Erythroblast (primary cell): ENCODE measurements at places on chromosomes 12 and 14.

DNA sequence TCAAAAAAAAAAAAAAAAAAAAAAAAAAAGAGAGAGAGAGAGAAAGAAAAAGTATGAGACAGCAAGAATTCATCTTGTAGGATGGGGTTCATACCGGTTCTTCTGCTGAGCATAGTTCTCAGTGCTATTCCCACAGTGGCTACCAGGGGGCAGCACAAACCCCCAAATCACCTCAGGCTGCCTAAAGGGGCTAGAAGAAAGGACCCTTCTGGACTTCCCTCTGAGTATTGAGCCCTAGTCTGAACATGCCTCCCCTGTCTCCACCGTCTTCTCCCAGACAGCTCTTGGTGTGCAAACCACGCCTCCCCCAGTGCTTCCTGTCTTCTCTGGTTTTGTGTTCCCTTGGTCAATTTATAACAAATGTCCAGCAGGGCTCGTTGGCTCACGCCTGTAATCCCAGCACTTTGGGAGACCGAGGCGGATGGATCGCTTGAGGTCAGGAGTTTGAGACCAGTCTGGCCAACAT lies 31.3 kb upstream of the SMUG1 start:
- peak; percentile 86 for DNase-seq

DNA sequence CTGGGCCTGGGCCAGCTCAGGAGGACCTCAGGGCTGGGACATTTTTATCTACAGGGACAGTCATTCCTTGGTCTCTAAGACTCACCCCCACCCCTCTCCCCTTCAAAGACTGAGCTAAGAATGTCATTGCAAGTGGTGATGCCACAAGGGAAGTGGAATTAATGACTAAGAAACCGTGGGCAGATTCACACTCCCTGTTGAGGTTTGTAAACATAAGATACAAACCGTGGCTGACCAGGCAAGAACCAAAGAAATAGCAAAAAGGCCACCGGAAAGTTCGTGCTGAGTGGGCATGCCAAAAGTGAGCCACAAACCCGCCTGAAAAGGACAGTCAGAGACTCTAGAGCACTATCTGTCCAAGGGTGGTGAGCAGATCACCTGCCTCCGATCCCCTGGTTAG lies 25.7 kb downstream of the NUAK1 start:
- DNase-seq: no peak

DNA sequence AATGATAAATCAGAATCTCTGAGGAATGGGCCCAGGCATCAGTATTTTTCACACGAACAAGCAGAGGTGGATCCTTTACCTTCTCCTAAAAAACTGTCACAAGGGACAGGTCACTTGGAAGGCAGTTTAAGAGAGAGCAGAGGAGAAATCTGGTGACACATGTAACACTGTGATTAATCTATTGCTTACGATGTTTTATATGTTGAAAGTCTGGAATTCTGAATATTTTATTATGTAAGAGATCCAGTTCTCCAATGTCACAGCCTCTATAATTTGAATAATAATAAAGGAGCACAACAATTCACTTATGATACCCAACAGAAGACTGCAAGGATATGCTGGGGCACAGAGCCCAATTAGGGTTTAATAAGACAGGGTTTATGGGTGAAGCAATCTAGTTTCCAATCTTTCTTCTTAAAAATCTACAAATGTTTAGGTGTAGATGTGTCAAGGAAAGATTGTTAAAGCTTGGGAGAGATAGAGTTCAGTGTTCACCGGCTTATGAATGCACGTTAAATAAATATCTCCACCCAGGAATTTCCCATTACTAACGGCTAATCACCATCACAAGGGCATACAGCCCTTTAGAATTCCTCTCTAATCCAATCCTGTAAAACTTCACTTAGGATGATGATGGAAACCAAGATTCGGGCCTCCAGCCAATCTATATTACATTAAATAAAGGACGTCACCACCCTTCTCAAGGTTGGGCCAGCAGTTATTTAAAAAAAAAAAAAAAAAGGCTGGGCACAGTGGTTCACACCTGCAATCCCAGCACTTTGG lies 23.4 kb downstream of the DUSP16 start:
- no peak for DNase-seq

DNA sequence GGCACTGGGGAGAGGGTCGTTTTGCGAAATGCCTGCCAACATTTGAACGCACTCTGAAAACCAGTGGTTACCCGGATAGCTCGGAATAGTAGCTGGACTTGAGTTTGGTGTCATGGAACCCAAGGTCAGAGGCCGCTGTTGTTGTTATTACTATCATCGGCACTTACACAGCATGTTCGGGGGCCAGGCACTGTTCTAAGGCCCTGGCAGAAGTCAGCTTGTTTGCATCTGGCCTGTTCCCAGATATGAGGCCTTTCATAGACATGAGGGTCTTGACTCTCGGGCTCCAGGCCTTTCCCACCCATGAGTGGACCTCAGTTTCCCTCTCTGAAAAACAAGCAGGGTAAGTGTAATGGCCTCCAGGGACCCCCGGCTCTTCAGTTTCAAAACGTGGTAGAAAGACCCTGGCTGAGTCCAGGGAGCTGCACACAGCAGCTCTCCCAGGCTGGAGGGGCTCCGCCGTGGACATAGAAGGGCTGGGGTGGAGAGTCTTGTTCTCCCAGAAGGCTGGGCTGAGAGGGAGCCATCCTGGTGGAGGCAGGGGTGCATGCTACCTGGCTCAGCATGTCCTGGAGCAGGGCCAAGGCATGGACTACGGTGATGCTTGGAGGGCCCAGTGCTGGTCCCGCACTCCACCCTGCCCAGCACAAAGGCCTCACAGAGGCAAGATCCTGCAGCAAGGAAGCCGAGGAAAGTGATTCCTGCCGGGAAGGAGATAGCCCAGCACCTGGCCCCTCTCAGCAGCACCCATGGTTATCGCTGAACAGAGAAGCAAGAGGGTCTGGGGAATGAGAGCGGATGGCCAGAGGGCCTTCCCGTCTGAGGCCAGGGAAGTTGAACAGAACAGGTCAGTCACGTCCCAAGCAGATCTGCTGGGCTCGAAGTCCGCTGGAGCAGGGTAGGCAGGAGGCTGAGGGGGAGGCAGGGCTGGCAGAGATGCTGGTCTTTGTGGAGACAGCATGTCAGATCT lies 63.5 kb upstream of the C14orf180 start:
- DNase-seq: no peak

GRCh38 chr14:59771577-59771976 lies 99.0 kb downstream of the RTN1 start:
- DNase-seq: no peak

DNA sequence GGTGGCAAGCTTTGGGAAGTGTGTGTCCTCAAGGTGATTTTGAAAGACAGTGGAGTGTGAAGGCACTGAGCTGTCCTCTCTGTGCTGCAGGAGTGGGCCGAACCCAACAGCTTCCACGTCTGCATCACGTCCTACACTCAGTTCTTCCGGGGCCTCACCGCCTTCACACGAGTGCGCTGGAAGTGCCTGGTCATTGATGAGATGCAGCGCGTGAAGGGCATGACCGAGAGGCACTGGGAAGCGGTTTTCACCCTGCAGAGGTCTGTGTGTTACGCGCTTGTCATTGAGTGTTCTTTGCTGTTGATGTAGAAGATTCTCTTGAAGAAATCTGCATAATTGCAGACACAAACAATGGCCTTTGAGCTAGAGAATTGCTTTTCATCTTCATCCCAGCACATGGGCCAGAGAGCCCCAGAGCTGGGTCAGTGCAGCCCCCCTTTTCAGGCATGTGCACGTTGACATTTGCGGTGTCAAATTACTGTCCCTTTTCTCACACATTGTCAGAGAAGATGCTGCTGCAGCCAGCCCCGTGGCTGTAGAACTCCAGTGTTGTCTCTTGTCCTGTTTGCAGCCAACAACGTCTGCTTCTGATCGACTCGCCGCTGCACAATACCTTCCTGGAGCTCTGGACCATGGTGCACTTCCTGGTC lies 63.3 kb downstream of the EP400 start:
- DNase-seq: no peak

DNA sequence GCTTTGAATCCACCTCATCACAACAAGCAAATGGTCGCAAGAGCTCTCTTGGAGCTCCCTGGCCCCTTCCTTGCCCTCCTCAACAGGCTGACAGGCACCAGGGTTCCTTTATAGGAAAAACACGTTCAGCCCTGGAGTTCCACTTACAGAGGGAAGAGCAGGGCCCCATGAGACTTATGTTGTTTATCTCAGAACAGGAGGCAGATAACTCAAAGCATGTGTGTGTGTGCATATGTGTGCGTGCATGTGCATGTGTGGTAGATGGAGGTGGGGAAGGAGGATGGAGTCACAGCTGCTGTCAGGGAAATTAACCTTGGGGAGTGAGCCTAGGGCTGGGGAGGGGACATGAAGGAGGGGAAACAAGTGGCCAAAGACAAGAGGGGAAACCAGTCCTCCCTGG lies 138.1 kb downstream of the DPF3 start:
- DNase-seq: no peak

GRCh38 chr12:49026678-49027480 lies 8.3 kb upstream of the PRKAG1 start:
- no peak for DNase-seq

GRCh38 chr12:6540181-6540877 lies 6.0 kb downstream of the GAPDH start:
- peak; percentile 56 for DNase-seq

GRCh38 chr12:82176026-82176425 lies 182.2 kb downstream of the CCDC59 start:
- no peak for DNase-seq

- DNase-seq: no peak
Measured at GRCh38 chr14:50649691-50650090, 18.4 kb downstream of the SAV1 start.

- DNase-seq: peak; percentile 25
Measured at GRCh38 chr12:57837864-57838562, 8.5 kb downstream of the CTDSP2 start.

DNA sequence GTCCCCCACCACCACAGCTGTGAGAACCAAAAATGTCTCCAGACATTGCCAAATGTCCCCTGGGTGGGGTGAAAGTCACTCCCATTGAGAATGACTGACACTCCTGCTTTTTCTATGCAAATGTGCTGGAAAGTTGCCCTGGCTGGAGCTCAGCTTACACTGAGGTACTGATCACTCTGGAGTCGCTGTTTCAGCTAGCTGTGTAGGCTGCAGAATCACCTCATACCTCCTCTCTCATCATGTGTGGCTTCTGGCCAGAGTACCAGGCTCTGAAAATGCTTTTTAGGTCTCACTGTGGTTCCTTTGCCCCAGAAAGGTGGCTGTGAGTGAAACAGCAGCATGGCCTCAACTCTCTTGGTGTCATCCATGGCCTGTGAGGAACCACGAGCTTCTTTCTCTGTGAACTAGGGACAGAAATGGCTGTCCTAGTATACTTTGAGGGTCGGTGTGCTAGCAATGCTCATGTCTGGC lies 414.4 kb downstream of the DPF3 start:
- peak; percentile 35 for DNase-seq

- DNase-seq: no peak
Measured at GRCh38 chr12:118103201-118103600, 610 bp downstream of the VSIG10 start.

DNA sequence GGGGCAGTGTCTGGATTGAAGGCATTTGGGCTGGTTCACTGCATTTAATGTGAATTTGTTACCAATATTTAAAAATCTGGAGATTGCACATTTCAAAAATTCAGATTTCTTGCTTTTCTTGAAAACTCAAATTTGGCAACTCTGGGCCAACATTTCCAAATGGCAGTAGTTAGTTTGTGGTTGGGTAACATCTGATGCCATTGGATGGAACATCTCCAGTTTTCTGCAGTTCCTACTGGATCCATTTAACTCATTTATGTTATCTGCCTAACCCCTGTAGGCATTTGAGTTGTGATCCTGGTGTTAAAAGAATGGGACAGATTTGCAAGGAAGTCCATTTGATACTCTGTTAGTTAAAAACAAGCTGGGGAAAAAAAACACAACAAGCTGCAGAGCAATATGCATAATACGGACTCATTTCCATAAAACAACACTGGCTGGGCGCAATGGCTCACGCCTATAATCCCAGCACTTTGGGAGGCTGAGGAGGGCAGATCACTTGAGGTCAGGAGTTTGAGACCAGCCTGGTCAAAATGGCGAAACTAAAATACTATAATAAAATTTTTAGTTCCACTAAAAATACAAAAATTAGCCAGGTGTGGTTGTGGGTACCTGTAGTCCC lies 7.9 kb downstream of the EIF2B2 start:
- DNase-seq: no peak

GRCh38 chr12:70049596-70050360 lies 193.5 kb upstream of the CNOT2 start:
- peak; percentile 28 for DNase-seq

DNA sequence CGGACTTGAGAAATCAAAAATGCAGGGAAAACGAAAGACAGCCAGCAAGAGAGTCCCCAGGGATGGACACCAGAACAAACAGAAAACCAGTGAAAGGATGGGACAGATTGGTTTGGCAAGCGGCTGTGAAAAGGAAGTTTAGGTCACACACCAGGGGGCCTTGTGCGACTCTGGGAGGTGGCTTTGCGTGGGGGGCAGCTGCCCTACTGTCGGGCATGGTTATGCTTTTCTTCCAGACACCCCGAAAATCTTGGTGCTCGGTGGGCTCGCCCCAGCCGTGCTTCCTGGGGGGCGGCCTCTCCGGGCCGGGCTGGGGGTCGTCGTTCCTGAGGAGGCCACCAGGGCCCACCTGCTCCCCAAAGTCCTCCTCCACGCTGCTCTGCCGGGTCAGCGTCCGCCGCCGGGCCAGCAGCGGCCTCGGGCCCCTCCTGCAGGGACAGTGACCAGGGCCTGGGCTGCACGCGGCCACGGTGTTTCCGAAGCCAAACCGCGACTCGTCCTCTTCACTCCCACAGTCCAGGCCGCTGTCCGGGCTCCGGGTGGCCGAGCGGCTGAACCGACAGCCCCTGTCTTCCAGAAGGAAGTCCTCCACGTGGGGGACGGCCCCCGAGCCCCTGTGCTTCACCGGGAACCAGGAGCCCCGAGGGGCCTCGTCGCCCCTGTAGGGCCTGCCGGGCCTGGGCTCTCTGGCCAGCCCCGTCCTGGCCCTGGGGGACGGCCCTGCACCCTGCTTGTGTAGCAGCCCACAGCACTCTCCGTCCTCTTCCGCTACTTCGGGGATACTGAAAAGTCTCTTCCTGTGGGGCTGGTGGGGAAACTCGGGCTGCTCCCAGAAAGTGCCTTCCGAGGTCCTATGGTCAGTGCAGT lies 86.5 kb downstream of the PIWIL1 start:
- no peak for DNase-seq

- no peak for DNase-seq
Measured at GRCh38 chr12:76018672-76019071, 12.9 kb downstream of the PHLDA1 start.

GRCh38 chr14:82075566-82075965 lies 541.9 kb upstream of the SEL1L start:
- DNase-seq: peak; percentile 27

DNA sequence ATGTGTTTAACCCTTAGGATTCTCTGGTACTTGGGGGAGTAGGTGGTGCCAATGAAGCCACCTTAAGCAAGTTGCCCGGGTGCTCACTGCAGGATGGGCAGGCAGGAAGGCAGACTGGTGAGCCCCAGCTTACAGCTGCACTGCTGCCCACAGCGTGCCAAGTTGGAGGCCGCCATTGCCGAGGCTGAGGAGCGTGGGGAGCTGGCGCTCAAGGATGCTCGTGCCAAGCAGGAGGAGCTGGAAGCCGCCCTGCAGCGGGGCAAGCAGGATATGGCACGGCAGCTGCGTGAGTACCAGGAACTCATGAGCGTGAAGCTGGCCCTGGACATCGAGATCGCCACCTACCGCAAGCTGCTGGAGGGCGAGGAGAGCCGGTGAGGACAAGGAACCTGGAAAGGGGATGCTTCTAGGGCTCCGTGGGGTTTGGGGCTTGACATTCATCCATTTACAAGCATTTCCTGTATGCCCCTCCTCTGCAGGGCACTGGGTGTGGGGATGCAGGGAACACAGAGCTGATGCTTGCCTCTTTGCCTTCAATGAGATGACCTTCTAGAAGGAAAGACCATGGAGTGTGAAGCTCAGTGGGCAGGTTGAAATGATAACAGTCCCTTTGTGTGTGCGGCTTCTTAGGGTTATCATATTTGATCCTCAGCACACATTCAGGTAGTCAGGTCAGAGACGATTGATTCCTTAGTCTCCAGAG lies 12.4 kb downstream of the KRT7 start:
- no peak for DNase-seq
